Stimulated activated CD4-positive, alpha-beta T cell treated with anti-CD3 and anti-CD28 coated beads, TNF-alpha, amount 100 ng/mL, for 4 hours (primary cell): ENCODE measurements at places on chromosomes 6 and 20.

- no peak for DNase-seq
Observed at GRCh38 chr6:2274981-2275891, 29.8 kb upstream of the GMDS start.

DNA sequence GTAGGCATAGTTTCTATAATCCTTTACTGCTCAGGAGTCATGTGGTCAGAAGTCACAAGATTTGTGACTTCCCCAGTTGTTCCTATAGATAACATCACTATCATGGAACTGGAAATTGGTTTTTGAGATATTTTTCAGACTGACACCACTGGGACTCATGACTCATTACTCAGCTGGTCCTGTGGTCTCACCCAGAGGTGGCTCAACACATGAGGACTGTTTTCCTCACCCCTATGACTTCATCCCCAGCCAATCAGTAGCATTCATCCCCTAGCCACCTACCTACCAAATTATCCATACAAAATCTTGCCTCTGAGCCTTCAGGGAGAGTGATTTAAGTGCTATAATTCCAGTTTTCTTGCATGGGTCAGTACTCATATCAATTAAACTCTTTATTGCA, 1217.7 kb downstream of the EPHA7 start:
- no peak for DNase-seq

DNA sequence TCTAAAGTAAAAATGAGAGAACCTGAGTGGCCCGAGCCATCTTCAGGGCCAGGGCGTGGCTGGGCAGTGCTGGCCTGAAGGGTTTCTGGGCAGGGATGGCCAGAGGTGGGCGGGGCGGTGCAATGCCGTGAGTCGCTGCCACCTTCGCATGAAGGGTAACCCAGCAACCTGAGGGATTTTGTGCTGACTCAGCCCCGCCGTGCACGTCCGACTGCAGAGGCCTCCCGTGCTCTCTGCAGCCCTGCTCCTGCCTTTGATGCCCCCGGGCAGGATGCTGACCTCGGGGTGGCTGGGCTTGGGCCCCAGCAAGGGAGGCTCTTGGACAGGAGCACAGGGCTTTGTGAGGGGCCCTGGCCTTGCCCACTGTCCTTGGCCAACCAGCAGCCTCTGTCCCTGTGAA, 81.7 kb upstream of the GATA5 start:
- DNase-seq = no peak

- DNase-seq = no peak
Observed at GRCh38 chr20:24983896-24984295, 8.7 kb downstream of the APMAP start.

DNA sequence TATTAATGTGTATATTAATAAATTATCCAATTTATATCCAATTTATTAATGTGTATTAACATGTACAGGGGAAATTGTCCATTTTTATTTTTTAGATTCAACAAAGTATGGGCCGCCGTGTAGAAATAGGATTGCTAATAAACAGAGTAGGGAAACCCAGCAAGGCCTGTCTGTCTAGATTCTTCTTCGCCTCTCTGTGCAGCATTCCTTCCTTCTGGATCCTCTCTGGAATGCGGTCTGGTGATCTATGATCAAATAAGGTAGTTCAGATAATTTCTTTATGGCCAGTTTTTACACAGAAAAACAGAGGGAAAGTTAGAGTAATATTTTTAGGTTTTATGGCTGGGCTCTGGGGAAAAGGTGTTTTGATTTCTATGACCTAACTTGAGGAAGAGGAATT, 19.9 kb upstream of the HFE start:
- no peak for DNase-seq

GRCh38 chr6:169034516-169035167, 219.0 kb downstream of the THBS2 start:
- DNase-seq = no peak

GRCh38 chr6:36247693-36248092, 22.2 kb upstream of the PNPLA1 start:
- no peak for DNase-seq

DNA sequence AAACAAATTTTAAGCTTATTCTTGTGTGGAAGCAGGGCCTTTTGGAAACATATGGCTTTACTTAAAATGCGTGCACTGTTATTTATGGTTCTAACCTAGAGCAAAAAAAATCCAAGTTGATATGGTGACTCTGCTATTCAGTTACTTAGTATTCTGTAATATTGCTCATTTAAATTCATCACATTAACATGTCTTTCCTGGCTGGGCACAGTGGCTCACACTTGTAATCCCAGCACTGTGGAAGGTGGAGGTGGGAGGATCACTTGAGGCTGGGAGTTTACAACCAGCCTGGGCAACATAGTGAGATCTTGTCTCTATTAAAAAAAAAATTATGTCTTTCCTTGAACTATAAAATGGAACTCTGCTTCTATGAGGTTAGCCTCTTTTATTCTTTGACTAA, 57.8 kb upstream of the SDHAF4 start:
- no peak for DNase-seq

DNA sequence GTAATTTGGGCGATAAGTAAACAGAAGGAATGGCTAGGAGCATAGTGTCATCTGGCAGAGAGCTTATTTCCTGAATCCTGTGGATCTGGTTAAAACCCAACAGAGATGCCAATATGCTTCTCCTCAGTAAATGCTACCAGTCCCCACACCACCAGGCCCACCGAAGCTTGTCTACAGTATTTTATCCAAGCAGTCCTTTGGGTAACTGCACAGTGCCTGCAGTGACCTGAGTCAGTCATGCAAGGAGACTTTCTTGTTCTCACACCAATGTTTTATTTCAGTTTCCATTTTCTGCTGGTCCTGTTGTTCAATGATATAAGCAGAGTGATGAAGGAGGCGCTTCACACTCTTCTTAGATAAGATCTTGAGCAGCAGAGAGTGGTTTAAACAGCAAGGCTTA, 326.3 kb downstream of the RIMS1 start:
- DNase-seq = no peak

GRCh38 chr20:49045440-49046086, 549 bp upstream of the CSE1L start:
- no peak for DNase-seq

DNA sequence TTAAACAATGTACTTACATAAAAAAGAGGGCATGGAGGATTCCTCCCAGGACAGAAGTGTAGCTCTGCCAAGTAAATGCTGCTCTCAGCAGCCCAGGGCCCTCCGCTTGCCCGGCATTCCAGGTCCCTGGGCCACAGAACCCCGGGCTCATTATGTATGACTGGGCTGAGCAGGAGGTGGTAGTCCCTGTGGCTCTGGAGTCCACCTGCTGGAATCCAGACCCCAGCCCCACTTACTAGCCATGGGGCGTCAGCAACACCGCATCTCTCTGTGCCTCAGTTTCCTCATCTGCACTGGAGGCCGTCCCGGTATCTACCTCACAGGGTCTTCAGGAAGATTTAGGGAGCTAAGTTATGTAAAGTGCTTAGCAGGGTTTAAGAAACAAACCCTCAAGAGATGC, 55.4 kb downstream of the PSMG4 start:
- no peak for DNase-seq

DNA sequence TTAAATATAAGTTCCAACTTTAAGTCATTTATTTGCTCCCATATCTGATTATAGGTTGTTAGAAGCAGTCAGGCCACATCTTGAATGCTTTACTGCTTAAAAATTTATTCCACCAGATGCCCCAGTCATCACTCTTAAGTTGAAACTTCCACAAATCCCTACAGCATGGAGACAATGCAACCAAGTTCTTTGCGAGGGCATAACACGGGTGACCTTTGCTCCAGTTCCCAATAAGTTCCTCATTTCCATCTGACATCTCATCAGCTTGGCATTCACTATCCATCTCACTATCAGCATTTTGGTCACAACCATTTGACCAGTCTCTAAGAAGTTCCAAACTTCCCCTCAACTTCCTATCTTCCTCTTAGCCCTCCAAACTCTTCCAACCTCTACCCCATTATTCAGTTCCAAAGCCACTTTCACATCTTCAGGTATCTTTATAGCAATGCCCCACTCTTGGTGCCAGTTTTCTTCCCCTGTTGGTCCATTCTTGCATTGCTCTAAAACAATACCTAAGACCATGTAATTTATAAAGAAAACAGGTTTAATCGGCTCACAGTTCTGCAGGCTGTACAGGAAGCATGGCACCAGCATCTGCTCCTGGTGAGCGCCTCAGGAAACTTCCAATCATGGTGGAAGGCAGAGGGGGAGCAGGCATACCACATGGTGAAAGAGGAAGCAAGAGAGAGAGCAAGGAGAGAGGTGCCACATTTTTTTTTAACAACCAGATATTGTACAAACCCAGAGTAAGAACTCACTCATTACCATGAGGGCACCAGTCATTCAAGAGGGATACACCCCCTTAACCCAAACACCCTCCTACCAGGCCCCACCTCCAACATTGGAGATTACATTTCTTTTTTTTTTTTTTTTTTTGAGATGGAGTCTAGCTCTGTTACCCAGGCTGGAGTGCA, 15.9 kb upstream of the ITPR3 start:
- no peak for DNase-seq

DNA sequence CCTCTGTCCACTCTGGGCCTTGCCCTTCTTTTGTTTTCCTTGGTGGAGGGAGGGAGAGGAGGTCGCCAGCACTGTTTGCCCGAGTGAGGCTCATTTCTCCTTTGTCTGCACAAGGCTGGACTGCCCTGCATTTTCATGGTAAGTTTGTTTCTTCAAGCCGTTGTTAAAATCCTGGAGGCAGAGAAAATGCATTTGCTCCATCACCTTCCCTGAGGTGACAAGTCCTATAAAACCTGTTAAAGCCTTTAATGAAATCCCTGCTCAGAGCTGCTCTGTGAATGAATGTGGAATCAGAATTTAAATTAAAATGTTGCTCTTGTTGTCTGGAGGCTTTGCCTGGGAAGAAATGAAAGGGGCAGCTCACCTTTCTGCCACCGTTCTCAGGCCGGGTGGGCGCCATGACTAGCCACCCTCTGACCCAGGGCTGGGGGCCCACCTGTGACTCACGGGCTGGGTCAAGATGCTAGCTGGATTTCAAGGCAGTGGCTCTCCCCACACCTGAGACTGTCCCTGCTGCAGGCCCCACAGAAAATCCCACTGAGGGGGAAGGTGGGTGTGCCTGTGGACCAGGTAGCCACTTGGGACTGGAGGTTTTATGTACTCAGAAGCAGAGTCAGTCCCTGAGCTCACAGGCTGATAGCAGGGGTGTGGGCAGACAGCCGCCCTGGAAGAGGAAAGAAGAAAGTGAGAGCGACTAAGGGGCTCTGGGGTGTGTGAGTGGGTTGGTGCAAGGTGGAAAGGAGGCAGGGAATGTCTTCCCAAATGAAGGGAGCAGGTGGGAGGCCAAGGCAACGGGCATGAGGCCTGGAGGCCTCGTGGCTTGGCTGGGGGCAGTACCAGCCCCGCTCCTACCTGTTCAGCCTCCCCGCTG, 24.0 kb upstream of the MYT1 start:
- DNase-seq = no peak

DNA sequence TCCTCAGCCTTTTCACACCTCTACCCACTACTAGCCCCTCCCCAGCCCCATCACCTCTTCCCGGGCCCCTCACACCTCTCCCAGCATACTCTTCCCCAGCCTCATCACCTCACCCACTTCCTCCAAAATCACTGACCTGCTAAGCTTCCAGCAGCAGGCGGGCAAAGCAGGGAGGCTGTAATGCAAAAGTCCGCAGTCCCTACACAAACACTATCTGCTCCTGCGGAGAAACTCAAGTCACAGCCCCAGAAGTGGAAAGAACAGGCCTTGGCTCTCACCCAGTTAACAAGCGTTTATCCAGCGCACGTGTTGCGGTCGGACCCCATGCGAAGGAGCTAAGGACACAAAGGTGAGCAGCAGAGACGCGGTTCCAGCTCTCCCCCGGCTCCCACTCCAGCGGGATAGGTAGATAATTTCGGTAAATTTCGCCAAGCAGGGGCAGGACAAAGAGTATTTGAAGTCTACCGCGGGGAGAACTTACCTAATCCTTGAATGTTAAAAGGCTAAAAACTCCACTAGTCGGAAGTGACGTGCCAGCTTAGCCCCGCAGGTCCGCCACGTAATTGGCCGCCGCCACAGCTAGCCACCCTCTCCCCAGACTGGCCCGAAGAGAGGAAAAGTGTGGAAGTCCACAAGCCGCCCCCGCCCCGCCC, 728 bp upstream of the TRIM39 start:
- peak; percentile 46 for DNase-seq

GRCh38 chr6:15109338-15110090, 136.4 kb upstream of the JARID2 start:
- no peak for DNase-seq

- no peak for DNase-seq
Observed at GRCh38 chr20:3174442-3175261, 1.3 kb upstream of the LZTS3 start.

DNA sequence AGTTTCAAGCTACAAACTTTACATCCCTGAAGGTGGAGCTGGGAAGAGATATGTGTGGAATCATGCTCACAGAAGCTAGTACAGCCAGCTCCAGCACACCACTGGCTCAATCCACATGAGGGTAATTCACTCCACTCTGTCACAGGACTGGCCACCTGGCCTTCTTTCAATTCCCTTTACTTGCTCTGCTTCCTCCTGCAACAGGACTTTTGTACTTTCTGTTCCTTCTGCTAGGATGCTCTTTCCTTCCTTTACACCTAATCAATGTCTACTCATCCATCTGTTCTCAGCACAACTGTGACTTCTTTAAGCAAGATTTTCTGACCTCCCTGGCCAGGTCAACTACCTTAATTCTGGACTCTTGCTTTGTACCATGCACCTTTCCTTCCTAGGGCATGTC, 39.4 kb upstream of the MYB start:
- no peak for DNase-seq

DNA sequence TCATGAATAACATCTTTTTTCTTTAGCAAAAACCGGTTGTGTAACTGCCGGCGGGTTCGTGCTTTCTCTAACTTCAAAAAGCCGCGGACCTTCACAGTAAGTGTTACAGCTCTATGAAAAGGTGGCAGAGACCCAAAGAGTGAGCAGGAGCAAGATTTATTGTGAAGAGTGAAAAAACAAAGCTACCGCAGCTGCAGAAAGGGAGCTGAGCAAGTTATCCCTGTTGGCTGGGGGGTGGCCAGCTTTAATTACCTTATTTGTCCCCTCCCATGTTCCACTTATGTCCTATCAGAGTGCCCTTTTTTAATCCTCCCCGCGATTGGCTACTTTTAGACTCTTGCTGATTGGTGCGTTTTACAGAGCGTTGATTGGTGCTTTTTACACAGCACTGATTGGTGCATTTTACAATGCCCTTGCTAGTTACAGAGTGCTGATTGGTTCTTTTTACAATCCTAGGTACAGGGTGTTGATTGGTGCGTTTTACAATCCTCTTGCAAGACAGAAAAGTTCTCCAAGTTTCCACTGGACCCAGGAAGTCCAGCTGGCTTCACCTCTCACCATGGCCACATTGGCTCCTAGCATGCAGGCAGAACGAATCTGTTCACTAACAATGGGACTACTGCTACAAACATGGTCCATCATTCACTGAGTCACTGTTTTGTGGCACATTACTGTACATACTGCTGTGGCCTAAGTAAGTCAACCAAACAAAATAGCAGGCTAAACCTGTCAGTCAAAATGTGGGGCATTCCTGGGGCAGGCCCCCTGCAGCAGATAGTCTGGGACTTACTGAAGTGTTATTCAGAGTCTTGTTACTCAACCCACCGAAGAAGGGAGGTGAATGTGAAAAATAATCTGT, 52.8 kb downstream of the MYLIP start:
- no peak for DNase-seq
